Panc1 (cell line): ENCODE measurements at places on chromosomes 3 and 15.

- no peaks in the 10 kb centered on the region for H3K36me3 ChIP-seq
- no peaks in the 10 kb centered on the region for H3K27me3 ChIP-seq
- H3K27ac ChIP-seq, result peak within 1 kb of the TSS; percentile 74
- DNase-seq, result no peak
- H3K4me3 ChIP-seq, result peak within 1 kb of the TSS; percentile 41
These were observed at the start of gene RHCG for GRCh38 chr15:89496155-89497098. Gene RHCG, minus strand, starts transcription at chr15:89496583. Its CDS starts 39 bp downstream, at chr15:89496544.

- H3K4me1 ChIP-seq, result no peaks in the 10 kb centered on the region; the same call in 1 of the 2 replicates
- H3K36me3 ChIP-seq, result peaks cover 2% of the 10 kb centered on the region
- no peak for DNase-seq
- H3K4me3 ChIP-seq, result no peak overlapping the region
- no peak overlapping the region for H3K27ac ChIP-seq
These were observed 16.9 kb downstream of the ARIH2 start for GRCh38 chr3:48935530-48935929.

DNA sequence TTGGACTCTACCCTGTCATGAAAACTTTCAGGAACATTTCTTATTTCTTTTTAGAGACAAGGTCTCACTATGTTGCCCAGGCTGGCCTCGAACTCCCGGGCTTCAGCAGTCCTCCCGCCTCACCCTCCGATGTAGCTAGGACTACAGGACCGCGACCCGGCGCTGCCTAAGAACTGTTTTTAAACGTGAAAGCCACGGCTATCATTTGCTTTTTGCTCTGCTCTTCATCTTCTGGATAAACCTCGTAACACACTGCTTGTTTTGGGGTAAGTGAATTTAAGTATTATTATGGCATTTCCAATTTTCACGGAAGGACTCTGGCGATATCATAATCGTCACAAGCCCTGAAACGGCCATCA lies 14.3 kb upstream of the CCNL1 start:
- no peaks in the 10 kb centered on the region for H3K27me3 ChIP-seq
- peak overlapping the region; percentile 100 for H3K27ac ChIP-seq
- peak; percentile 32 for DNase-seq
- H3K4me3 ChIP-seq, result peak overlapping the region; percentile 91
- no peaks in the 10 kb centered on the region for H3K36me3 ChIP-seq
- H3K4me1 ChIP-seq, result peaks cover 14% of the 10 kb centered on the region

GRCh38 chr3:148203297-148204010 lies 494.2 kb upstream of the AGTR1 start:
- DNase-seq, result no peak
- no peaks in the 10 kb centered on the region for H3K27me3 ChIP-seq
- no peak overlapping the region for H3K4me3 ChIP-seq
- H3K4me1 ChIP-seq, result no peaks in the 10 kb centered on the region

GRCh38 chr15:37115538-37115937 lies 15.2 kb upstream of the MEIS2 start:
- no peaks in the 10 kb centered on the region for H3K36me3 ChIP-seq
- H3K4me1 ChIP-seq, result no peaks in the 10 kb centered on the region
- H3K27me3 ChIP-seq, result peaks cover 4% of the 10 kb centered on the region; the same call in 1 of the 2 replicates
- H3K4me3 ChIP-seq, result no peak overlapping the region

DNA sequence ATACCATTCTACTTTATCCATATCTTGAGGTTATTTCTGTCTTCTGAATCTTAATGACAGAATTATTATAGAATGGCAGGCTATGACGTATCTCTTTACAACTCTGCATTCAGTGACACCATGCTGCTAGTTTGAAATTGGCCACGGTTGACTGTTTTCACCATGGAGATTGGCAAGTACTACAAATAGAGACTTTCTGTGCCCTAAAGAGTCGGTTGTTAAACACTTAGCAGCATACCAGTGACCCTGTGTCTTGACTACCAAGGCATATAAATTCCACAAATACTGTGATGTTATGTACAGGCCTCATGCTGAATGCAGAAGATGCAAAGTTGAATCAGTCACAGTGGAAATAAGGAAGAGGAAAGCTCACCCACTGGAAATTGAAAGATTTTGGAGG lies 67.0 kb upstream of the CADPS start:
- no peak for DNase-seq
- no peaks in the 10 kb centered on the region for H3K4me1 ChIP-seq
- H3K4me3 ChIP-seq, result no peak overlapping the region
- H3K27ac ChIP-seq, result no peak overlapping the region

GRCh38 chr3:193228206-193228605 lies 12.8 kb upstream of the PLAAT1 start:
- no peaks in the 10 kb centered on the region for H3K4me1 ChIP-seq
- peaks cover 3% of the 10 kb centered on the region; the same call in 1 of the 2 replicates for H3K27me3 ChIP-seq
- H3K4me3 ChIP-seq, result no peak overlapping the region
- no peaks in the 10 kb centered on the region for H3K36me3 ChIP-seq
- DNase-seq, result no peak
